ENCODE measurements at places on chromosomes 16 and 17. TPM values are rescaled to one million over a fixed set of nuclear protein-coding genes. Genes with fewer than 3 reads are reported as not detected.

ADORA2B gene
- total RNA-seq = 8.4 TPM

CA4 gene
- total RNA-seq = 3.2 TPM

ATXN7L3 gene
- total RNA-seq = 43.9 TPM

HBA2 gene
- 1,595 TPM for total RNA-seq

FMNL1 gene
- 3.4 TPM for total RNA-seq

SULT1A2 gene
- total RNA-seq = 0.73 TPM

CHST5 gene
- 0.45 TPM for total RNA-seq

PDILT gene
- total RNA-seq = not detected

GINS2 gene
- 11.3 TPM for total RNA-seq

RNF222 gene
- not detected for total RNA-seq

FADS6 gene
- total RNA-seq = 2.7 TPM

ALDH3A1 gene
- not detected for total RNA-seq

- DNase-seq = no peak
These were observed 29.7 kb downstream of the MRC2 start for GRCh38 chr17:62657145-62657665.

GRCh38 chr17:2860883-2861282, 64.6 kb downstream of the RAP1GAP2 start:
- no peak for DNase-seq

GRCh38 chr16:81616321-81617020, 162.6 kb upstream of the PLCG2 start:
- no peak for DNase-seq

DNA sequence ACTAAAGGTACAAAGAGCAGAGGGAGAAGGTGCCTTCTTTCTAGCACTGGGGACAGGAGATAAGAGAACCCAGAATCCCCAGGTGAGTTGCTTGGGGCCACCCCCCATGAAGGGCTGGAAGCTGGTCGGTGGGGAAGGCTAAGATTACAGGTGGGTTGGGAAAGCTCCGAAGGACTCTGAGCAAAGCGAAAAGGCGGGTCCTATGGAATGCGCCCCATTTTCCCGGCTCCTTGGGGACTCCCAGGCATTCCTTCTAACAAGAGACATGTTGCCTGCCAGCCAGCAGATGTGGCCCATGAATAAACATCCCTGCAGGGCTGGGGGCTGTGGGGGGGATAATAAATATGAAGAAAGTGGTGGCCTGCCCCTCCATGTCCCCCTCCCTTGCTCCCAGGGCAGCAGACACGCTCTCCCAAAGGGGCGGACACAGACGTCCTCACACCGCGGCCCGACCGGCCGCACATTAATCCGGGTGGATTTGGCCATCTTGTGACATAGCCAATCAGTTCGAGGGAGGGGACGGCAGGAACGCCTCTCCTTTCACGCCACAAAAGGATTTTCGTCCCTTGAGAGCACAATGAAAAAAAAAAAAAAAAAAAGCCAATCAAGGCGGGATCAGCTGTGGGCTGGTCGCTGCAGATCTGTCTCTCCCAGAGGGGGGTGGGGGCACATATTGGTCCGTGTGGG, 98.5 kb downstream of the SOX9 start:
- no peak for DNase-seq

DNA sequence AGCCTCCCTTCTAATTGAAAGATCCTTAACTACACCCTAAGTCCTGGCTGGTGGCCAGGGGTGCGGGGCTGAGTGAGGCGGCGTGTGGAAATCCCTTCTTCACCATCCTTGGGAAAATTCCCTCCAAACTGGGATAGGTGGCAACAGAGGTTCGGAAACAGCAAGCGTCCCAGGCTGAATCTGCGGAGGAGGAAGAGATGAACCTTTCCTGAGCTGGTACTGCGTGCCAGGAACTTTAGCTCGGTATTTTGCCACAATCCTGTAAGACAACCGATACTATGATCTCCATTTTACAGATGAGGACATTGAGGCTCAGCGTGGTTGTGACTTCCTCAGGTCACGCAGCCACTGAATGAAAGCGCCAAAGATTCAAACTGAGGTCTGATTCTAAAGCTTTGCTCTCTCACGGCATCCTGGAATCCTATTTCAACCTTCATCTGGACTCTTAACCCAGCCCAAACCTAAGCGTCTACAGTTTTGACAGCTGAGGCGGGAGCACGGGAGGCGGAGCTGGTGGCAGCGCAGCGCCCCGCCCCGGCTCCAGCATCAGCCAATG, 583 bp upstream of the CYLD start:
- peak; percentile 26 for DNase-seq

- DNase-seq = peak; percentile 58
These were observed 756 bp downstream of the KLHL11 start for GRCh38 chr17:41864498-41864835.

DNA sequence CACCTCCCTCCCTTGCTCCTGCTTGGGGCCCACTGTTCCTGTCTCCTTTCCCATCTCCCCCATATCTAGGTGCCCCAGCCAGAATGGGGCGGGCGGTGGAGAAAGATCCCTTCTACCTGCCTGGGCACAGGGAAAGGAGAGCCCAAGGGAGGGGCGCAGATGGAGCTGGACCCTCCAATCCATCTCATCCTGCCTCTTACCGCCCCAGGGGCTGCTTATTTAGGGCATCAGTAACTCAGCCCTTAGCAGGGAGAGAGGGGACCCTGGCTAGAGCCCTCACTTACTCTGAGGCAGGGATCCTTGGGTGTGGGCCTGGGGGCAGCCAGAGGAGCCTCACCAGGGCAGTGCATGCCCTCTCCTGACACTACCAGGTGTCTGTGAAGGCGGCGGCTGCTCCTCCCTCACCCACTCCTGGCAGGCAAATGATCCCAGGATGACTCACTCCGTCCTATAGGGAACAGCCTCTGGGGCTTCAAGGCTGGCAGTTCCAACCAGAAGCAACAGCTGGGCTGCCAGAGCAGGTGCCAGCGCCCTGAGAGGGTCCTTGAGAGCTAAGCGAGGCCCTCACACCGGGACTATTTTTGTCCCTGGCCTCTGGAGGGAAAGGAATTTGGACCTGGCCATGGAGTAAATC, 16.3 kb upstream of the BCAR1 start:
- peak; percentile 13 for DNase-seq

- DNase-seq = peak; percentile 40
These were observed 901 bp downstream of the CDYL2 start for GRCh38 chr16:80803339-80804055.

DNA sequence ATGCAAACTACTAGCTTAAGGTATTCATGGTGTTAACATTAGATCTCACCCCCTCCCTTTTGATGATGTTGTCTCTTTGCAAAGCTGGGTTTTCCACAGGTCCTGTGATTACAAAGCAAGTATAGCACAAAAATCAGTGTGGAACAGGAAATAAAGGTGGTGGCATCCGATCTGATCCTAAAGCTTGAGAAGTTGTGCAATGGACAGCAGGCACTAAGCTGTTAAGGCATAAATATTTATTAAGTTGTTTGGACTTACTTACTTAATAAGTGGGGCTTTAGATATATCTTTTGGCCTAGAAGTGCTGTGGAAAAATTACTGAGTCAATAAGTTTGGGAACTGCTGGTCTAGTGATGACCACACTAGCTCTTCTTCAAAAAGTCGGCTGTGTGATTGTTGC, 5.0 kb downstream of the GLP2R start:
- no peak for DNase-seq

DNA sequence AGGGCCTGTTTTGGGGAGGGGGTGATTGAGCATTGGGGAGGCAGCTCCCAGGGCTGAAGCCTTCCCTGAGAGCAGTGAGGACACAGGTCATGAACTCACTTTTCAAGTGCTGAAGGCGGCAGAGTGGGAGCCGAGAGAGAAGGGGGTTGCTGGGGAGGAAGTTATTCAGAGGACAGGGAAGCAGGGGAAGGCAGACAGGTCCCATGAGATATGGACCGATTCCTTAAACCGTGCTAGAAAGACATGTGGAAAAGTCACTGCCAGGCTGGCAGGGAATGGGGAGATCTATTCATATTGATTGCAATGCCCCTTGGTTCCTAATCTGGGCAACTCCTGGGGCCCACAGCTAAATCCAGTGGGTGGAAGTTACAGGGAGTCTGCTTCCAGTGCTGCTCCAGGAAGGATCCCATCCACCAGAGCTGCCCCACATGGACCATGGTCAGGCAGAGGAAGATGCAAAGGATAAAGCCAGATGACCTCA, 1.1 kb downstream of the CCL4 start:
- no peak for DNase-seq

DNA sequence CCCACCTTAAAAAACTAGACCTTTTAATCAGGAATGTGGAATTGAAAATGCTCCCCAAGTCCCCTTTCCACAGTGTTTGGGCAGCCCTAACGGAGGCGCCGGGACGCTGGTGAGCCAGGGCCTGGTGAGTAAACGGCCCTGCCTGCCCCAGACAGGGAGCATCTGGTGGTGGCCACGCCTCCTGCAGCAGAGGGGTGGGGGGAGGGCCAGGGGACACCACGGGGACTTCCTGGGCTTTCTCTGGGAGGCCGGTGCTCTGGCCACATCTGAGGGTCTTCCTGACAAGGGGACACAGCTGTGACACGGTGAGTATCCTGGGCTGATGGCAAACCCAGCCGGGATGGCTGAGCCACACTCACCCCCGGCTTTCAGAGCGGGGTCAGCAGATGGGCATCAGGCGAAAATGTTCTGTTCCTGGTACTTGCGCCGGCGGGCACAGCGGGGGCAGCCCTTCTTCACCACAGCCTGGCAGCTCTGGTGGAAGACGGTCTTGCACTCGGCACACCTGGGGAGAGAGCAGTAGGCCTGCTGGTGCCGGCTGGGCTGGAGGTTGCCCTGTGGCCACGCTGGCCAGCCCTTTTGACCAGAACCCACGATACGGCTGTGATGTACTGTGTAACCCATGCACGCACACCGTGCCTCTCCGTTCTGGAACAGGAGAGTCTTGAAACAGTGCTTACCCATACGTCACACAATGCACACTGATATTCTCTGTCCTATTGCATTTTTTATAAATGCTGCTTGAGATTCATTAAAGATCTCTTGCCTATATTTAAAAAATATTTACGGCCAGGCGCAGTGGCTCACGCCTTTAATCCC, 5.0 kb upstream of the ARHGAP27 start:
- DNase-seq = no peak

DNA sequence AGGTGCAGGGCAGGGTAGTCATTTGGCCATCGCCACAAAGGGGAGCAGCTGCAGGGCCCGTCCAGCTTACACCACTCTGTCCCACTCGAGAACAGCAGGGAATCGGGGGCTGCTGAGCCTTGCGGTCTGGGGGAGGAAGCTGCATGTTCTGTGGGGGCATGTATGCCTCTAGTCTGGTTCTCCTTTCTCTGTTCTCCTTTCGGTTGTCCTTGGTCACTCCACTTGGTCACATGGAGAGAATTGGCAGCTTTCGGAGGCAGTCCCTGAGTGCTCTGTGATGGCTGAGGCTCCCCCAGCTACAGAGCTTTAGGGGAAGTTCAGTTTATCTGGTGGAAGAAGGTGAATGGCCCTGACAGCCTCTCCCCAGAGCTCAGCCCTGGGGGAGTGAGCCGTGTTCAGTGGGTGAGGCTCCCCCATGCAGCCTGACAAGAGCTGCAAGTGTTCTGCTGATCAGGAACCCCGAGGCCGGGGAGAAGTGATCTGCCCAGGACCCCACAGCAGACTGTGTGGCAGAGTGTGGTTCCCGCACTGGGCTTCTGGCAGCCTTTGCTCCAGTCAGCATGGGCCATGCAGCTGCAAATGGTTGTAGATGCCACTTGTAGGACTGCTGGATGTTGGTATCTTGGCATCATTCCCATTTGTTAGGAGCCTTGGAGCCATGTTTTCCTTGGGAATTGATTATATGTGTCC, 22.3 kb upstream of the SMPD3 start:
- DNase-seq = no peak

- no peak for DNase-seq
These were observed 75.0 kb upstream of the LHX1 start for GRCh38 chr17:36862116-36862920.

DNA sequence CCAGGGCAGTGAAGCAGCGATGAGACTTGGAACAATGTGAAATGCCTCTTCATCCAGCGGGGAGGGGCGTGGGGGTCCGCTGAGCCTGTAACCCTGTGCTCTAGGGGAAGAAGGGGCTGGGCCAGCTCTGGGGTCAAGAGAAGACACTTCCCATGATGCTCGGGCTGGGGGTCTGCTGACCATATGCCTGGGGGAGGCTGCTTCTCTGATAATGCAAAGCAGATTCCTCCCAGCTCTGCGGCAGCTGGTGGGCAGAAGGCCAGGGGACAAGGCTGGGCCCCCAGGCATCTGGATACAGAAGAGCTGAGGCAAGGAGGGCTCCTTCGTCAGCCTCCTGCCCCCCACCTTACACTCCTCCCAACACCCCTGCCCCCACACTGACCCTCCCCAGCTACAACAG, 24.7 kb downstream of the NGFR start:
- DNase-seq = no peak

GRCh38 chr17:42603318-42603717, 5.9 kb downstream of the RETREG3 start:
- DNase-seq = no peak

- no peak for DNase-seq
These were observed 6.0 kb downstream of the TTC19 start for GRCh38 chr17:16005636-16006035.

- DNase-seq = peak; percentile 92
These were observed 558 bp downstream of the SOX15 start for GRCh38 chr17:7589204-7589868.

- no peak for DNase-seq
These were observed 6.0 kb downstream of the CDH3 start for GRCh38 chr16:68651136-68651535.

DNA sequence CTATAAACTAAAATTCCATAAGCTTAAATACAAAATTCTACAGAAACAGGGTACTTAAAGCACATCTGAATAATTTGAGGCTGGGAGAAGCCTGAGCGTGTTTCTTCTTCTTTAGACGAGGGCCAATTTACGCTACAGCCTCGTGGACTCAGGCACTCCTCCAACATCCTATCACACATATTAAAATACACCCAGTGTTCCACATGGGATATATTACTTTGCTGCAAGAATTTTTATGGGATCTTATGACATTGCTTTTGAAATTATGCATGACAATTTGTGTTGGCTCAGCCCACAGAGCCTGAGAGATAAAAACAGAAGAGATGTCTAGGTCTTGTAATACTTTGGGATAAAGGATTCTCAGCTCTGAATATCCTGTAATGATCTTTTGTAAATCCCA, 3.5 kb upstream of the TANGO6 start:
- DNase-seq = no peak

DNA sequence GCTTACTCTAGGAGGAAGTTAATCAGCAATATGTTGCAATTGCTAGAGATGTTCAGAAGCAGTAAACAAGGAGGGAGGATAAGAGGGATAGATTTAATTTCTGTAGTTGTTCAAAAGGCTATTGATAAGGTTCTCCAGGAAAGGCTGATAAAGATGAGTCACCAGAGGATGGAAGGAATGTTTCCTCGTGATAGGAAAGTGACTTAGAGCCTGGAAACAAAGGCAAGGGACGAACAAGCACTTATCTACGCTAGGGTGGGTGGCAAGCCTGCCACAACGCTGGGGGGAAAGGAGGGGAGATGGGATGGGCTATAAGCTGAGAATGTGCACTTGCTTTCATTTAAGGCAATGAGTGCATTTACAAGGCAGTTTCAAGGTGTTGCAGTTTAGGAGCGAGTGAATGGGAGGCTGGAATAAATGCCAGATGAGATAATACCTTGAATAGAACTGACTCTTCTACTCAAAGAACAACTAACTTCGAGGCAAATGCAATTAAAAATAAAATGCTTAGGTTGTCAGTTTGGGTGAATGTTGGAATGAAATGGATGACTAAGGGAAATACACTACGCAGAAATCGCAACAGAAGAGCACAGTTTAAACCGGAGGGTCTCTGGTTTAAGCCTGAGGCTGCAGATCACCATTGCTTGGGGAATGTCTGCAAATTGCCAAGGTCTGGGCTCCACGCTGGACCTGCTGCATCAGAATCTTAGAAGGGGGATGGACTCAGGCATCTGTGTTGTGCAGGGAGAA, 76.0 kb upstream of the RBBP6 start:
- no peak for DNase-seq
